ENCODE measurements at places on chromosomes 4 and X. TPM values are rescaled to one million over a fixed set of nuclear protein-coding genes. Genes with fewer than 3 reads are reported as not detected.

EGF gene
- total RNA-seq, result not detected

SPANXD gene
- not detected for total RNA-seq

DRD5 gene
- not detected for total RNA-seq

PPARGC1A gene
- total RNA-seq, result not detected

DNA sequence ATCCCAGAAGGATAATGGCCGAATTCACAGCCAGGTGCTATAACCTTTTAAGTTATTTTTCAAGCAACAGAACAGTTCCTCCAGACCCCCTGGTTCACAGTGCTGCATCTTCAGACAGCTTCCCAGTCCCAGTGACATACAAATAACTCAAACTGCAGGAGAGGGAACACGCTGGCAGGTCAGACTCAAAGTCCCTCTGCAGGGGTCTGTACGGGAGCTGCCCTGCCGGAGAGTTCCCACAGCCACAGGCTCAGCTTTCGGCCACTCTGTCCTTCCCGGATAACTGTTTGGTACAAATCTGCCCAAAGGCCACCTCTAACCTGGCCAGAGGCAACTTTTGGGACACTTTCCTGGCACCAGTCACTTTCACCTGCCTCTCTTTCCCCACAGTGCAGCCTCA, 230.2 kb downstream of the AFAP1 start:
- DNase-seq, result no peak

TMEM31 gene
- total RNA-seq, result not detected

DNA sequence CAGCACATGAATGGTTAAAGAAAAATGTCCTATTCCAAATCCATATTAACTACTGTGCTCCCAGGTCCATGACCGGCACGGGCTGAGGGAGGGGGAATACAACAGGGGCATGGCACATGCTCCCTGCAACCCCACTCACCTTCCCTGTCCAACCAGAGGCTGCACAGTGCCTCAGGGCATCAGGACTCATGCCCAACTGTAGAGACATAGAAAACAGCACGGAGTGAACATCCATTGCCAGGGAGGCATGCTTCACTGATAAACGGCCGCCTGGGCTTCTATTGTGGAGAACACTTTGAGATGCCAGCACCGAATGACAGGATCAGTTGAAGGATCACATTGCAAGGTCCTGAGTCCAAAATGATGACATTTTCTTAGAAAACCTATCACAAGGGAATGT, 140.6 kb downstream of the STK32B start:
- no peak for DNase-seq

- DNase-seq, result no peak
Observed at GRCh38 chrX:71301195-71301924, at the start of gene ITGB1BP2. TSS of gene ITGB1BP2 (plus strand) at chrX:71301750. CDS start at chrX:71301807, 57 bp downstream.

DNA sequence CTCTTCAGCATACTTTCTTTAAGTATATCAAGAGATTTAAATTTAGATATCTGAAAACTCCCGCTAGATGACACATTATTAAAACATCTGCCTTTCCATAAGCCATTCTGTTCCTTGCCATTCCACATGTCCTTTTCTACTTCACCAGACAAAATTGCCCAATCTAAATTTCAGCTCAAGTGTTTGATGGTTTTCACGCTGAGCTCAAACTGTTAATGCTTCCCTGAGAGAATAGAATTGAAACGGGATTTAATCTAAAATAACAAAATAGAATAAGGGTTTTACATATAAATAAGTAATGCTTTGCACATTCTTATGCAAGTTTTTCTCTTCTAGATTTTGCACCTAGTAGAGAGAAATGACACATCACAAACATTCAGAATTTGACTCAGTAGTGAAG, 764.5 kb upstream of the TENM3 start:
- no peak for DNase-seq

VCX gene
- total RNA-seq, result not detected

DNA sequence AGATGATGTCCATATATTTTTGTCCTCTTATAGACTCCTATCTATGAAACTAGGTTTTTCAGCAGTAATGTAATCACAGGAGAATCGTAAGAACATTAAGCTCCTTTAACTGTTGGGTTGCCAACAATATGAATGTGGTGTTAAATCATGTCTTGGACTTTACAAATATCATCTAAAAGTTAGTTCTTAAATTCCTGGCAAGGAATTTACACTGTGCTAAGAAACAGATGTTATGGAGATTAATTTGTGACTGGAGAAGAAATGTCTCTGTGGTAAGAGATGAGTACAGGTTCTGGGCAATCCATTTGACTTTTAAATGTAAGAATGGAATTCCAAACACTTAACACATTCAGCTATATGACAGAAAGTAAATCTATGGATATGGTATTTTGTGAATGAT, 34.6 kb downstream of the CNKSR2 start:
- DNase-seq, result no peak

DNA sequence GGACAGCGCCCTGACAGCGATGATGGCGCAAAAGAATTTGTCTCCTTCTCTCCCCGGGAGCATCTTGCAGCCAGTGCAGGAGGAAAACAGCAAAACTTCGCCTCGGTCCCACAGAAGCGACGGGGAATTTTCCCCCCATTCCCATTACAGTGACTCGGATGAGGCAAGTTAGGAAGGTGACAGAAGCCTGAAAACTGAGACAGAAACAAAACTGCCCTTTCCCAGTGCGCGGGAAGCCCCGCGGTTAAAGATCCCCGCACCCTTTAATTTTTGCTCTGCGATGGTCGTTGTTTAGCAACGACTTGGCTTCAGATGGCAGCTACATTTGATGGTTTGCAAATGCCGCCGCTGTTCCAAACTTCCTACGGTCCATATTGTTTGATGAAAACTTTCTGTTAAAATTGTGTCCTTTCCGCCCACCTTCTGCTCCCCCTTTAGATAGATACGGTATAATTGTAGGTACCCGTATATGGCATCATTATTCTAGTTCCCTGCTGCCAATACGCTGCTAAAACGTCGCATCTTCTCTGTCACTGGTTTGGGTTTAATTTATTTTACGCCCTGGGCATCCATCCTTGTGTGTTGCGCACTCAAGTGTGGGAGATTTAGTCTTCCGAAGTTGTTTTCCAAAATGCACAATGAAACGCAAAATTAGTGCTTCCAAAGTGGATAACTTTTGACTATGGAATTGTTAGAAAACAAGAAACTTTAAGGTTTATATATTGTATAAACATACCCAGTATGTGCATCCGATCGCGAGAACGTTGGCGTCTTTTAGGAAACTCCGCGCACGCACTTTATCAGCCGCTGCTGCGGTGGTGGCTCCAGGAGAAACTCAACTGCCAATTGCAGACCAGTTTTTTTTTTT, 1.5 kb downstream of the ATOH1 start:
- DNase-seq, result no peak

- DNase-seq, result no peak
Observed at GRCh38 chr4:110087070-110087708, 111.2 kb downstream of the ELOVL6 start.

ZNF185 gene
- 0.88 TPM for total RNA-seq

GRCh38 chr4:74896595-74896994, 36.3 kb upstream of the PARM1 start:
- DNase-seq, result no peak

All from activated CD4-positive, alpha-beta memory T cell treated with anti-CD3 and anti-CD28 coated beads, Interleukin-2, amount 10 ng/mL, durations not matched to agents 7 days and 5 days (primary cell).